ENCODE measurements at places on chromosomes 12 and 14.

DNA sequence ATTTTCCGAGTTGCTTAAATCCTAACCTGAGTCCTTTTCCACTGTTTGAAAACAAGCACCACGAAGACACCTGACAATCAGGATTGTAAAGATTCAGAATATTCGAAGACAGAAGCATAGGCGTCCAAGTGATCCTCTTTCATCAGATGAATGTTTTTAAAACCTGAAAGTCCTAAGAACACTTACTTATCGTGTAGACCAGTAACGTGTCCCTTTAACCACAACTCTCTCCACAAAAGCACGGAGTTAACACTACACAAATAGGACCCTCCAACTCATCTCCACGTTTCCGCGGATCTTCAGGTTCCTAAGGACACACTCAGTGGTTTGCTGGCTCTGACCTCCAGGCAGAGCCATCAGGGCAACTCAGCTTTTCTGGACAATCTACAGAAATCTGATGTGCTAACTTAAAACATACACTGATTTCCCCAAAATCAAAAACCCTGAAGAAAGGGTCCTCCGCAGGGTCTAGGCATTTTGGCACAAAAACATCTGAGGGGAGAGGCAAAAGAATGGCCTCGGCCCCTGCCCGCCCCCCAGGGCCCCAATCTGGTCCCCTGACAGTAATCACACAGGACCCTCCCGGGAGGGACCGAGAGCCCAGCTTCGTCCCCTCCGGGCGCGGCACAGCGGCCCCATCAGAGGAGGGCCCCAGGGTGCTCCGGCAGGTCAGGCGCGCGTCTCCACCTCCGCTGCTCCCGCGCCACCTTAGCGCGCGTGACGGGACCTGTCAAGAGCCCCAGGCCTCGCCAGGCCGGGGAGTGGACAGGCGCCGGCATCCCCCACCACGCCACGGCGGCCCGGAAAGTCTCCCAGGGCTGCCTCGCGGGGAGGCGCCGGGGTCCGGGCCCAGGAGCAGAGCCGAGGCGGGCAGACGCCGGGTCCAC, 925 bp downstream of the DICER1 start:
- no peak for DNase-seq

GRCh38 chr12:100185361-100185894, 15.2 kb upstream of the ACTR6 start:
- DNase-seq: no peak

- DNase-seq: peak; percentile 11
Observed at GRCh38 chr12:65594409-65594808, 229.9 kb upstream of the HMGA2 start.

GRCh38 chr12:32846053-32846452, 50.5 kb downstream of the PKP2 start:
- DNase-seq: no peak

DNA sequence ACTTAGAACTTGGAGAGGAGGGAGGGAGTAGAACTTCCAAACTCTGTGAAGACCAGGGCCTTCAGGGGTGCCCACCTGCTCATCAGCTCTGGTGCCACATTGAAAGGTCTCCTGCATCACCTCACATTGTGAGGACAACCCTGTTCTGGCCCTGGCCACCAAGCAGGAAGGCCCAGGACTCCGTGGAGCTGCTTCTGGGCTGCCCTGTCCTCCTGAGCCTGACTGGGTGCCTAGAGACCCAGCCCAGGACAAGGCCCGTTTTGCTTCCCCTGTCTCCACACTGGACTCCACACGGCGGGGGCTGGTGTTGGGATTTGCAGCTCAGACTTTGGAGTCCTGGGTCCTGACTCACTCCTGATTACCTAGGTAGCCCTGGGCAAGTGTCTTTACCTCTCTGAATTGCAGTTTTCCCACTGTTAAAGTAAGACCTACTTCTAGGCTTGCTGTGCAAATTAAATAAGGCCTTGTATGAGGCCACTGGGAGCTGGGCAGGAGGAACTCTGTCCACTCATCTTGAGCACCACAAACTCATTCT, 12.5 kb upstream of the KRT82 start:
- DNase-seq: no peak

- peak; percentile 15 for DNase-seq
Observed at GRCh38 chr14:32427726-32428528, 98.8 kb downstream of the AKAP6 start.

DNA sequence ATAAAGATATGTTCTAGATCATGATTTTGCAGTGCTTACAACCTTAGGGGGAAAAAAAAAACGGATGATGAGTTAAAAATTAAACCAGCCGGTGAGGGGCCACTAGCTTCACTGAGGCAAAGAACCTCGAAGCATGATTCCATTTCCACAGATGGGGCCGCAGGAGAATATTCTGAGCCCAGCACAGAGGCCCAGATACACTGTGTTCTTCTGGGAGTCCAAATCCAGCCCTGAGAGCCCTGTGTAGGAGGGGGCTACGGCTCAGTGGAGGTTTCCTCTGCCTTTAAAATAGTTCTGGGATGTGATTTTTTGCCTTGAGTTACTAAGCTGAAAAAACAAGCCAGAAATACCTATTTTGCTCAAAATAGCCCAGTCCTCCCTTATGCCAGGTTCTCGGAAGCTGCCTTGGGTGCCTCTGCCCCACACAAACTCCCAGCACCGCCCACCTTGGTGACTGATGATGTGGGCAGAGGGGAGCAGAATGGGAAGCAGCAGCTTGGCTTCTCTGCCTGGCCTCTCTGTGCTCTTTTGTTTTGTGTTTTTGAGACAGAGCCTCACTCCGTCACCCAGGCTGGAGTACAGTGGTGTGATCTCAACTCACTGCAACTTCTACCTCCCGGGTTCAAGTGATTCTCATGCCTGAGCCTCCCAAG, 105.4 kb upstream of the BCL2L14 start:
- DNase-seq: no peak

- no peak for DNase-seq
Observed at GRCh38 chr12:105352940-105353635, 22.6 kb downstream of the C12orf75 start.

DNA sequence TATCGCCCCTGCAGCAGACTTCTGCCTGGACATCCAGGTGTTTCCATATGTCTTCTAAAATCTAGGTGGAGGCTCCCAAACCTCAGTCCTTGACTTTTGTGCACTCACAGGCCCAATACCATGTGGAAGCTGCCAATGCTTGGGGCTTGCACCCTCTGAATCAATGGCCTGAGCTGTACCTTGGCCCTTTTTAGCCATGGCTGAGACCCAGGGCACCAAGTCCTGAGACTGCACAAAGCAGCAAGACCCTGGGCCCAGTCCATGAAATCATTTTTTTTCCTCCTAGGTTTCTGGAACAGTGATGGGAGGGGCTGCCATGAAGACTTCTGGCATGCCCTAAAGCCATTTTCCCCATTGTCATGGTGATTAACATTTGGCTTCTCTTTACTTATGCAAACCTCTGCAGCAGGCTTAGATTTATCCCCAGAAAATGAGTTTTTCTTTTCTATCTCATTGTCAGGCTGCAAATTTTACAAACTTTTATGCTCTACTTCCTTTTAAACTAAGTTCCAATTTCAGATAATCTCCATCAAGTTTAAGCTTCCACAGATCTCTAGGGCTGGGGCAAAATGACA, 1445.8 kb upstream of the FLRT2 start:
- no peak for DNase-seq

DNA sequence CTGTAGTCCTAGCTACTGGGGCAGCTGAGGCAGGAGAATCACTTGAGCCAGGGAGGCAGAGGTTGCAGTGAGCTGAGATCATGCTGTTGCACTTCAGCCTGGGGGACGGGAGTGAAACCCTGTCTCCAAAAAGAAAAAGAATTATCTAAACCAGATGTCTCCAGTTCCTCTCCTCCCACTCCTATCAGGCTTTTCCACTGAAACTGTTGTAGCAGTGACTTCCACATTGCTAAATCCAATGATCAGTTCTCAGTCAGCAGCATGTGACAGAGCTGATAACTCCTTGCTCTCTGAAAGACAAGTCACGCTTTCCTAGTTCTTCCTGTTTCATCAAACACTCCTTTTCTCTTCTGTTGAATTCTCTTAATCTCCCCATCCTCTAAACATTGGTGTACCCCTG, 8.6 kb downstream of the SLC38A6 start:
- DNase-seq: no peak

GRCh38 chr12:79776111-79776510, 85.3 kb upstream of the PAWR start:
- no peak for DNase-seq

DNA sequence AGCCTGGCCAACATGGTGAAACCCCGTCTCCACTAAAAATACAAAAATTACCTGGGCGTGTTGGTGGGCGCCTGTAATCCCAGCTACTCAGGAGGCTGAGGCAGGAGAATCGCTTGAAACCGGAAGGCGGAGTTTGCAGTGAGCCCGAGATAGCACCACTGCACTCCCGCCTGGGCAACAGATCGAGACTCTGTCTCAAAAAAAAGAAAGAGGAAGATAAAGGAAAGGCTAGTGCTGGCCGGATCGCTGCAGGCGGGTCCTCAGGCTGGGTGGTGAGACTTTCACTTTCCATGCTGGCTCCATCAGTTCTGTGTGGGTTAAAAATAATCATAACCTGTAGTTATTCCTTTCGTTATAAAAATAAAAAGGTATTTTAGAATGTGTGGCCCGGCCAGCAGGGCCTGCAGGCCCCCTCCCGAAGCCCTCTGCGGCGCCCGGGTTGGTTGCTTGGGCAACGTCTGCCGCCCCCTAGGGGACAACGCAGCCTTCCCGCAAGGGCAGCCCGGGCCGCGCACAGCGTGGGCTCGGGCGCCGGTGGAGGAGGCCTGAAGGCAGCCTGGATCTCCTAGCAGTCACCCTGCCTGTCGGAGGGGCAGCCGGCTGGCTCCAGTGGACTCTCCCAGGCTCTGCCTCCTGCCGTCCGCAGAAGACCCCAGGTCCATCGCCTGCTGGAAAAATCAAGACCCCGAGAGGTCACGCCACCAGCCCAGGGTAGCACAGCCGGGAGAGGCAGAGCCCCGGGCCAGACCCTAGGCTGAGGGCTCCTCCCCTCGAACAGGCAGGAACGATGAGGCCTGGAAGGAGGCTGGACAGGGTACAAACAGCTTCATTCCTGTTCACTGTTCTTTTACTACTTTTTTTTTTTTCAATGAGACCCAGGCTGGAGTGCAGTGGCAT, 5.0 kb upstream of the SLC25A47 start:
- DNase-seq: no peak

DNA sequence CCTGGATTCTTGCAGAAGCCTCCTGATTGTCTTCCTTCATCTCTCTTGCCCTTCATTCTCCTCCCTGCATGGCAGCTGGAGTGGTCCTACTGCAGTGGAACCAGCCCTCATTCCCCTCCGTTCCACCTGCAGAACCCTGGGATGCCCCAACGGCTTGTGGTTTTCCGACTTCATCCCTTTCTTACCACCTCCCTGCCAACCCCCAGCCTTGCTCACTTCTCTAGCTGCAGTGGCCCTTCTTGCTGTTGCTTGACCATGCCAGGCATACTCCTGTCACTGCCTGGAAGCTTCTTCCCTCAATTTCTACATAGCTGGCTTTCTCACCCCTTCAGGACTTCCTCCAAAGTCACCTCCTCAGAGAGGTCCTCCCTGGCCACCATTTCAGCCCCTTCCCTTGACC, 123.3 kb downstream of the BEGAIN start:
- DNase-seq: no peak

- peak; percentile 8 for DNase-seq
Observed at GRCh38 chr12:114673169-114673833, 10.7 kb downstream of the TBX3 start.

DNA sequence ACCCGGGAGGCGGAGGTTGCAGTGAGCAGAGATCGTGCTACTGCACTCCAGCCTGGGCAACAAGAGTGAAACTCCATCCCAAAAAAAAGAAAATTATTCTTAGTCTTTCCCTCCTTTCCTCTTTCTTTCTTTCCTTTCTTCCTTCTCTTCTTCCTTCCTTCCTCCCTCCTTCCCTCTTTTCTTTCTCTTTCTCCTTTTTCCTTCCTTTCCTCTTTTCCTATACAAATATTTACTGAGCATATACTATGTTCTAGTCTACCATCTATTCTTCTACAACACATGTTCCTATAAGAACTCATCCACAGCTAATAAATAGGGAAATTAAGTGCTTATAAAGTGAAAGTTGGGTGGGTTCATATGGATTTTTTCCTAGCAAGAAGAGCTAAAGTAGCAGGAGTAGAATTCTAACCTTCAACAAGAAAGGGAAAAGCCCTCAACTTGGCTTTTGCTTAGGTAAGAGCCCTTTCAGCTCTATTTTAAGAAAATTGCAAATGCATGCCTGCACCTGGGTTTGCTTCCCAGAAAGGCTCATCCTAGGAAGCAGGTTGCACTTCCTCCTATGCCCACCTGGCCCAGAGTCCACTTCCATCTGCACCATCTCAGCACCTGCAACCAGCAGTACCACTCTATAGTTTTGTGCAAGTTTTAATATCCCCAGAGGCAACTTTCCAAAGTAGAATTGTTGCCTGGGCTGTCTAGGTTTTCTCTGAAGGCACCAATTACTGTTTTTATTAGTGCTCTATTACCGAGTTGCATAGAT, 122.0 kb upstream of the CCND2 start:
- no peak for DNase-seq

GRCh38 chr14:77660754-77661153, 44.3 kb upstream of the SPTLC2 start:
- DNase-seq: peak; percentile 6

DNA sequence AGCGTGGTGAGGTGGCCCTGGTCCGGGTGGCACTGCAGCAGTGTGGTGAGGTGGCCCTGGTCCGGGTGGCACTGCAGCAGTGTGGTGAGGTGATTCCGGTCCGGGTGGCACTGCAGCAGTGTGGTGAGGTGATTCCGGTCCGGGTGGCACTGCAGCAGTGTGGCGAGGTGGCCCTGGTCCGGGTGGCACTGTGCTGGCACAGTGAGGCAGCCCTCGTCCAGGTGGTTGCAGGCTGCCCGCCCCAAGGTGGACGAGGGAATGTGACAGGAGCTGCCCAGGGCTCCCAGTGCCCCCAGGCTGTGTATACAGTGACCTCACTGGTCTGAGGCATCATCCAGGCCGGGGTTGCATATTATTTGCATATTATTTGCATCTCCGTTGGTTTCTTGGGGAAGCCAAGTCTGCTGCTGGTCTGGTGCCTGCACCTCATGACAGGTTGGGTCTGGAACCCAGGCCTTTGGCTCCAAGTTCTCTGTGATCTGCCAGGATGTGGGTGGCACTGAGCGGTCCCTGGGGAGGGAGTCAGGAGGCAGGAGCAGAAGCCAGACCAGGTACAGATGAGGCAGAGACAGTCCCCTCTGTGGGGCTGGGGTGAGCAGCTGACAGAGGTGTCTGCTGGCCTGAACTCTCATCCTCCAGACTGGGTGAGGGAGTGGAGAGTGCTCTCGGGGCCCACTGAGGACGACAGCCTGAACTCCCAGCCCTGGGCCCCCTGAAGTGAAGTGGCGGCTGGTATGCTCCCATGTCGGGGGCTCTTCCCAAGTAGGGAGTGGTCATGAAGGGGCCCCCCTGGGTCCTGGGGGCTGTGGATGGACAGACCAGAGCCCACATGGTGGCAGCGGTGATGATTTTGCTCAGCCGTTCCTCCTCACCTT, 79.3 kb downstream of the KIF26A start:
- no peak for DNase-seq

DNA sequence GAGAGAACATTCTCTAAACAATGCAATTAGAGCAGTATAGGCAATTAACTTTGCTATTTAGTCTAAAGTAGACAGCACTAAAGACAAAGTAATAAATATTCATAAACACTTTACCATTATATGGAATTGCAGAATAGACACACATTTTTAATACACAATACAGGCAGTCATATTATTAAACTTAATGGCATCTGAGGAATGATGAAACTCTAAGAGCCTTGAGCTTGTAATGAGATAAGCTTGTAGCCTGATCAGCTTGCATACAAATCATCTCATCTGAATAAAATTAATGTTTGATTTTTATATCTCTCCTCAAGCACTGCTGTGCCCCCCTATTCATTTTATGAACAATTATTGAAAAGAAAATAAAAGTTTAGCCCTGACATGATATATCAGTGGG, 107.6 kb downstream of the MGAT4C start:
- DNase-seq: no peak

GRCh38 chr12:128394137-128394536, 127.2 kb downstream of the TMEM132C start:
- no peak for DNase-seq
